ENCODE measurements at places on chromosomes 3 and 15. TPM values are rescaled to one million over a fixed set of nuclear protein-coding genes. Genes with fewer than 3 reads are reported as not detected.

ADAMTS7 gene
- 0.83 TPM for total RNA-seq

MST1R gene
- total RNA-seq, result not detected

GHSR gene
- total RNA-seq, result not detected

IL16 gene
- 1.4 TPM for total RNA-seq

ATP10A gene
- not detected for total RNA-seq

ASB14 gene
- total RNA-seq, result not detected
